ENCODE measurements at places on chromosomes 7 and 10.
A peak's percentile ranks its signal among the peaks of the same experiment; 100 is the strongest.

DNA sequence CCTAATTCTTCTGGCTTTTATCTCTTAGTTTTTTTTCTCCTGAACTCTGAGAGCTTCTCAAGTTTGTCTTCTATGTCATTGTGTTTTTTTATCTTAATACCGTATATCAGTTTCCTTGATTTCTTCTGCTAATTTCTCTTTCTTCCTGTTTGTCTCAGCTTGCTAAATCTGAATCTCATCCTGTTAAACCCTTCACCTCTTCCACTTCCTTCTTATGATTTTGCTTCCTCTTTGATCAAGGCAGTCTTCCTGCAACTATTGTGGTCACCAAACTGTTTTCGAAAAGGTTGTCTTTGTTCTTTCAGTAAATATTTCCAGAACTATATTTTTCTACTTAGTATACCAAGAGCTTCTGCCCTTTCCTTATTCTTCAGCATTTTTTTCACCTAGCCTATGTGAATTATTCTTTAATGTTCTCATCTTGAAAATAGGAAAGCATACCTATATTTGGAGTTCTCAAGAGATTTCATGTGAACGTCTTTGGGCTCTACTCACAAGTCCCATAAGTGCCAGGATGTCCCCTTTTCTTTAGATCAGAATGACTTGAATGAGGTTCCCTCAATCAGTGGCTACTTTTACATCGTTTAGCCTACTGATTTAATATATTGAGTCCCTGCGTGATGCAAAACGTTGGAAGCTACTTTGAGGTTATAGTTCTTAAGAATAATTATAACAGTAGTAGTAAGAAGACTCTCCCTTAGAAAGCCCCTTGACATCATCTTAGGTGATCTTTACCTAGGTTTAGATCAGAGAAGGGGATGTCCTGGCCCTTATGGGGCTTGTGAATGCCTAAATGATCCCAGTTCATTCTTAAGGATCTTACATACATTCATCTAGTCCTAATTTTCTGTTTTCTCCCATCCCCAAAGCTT, 415.4 kb upstream of the AUTS2 start:
- no peak for DNase-seq

- DNase-seq, result peak; percentile 41
These were observed 103.0 kb upstream of the KLF6 start for GRCh38 chr10:3887885-3888476.

GRCh38 chr7:127064-127598, 65.2 kb upstream of the FAM20C start:
- no peak for DNase-seq

GRCh38 chr10:128796396-128796912, 670.2 kb upstream of the MKI67 start:
- DNase-seq, result no peak

- DNase-seq, result no peak
These were observed 58.8 kb downstream of the FIGNL1 start for GRCh38 chr7:50391386-50391785.

- DNase-seq, result no peak
These were observed 232 bp upstream of the GRID1 start for GRCh38 chr10:86366902-86367151.

- no peak for DNase-seq
These were observed 274.0 kb downstream of the CSTF2T start for GRCh38 chr10:51425431-51425830.

- DNase-seq, result no peak
These were observed 43.5 kb upstream of the NKX6-2 start for GRCh38 chr10:132829403-132829802.

- DNase-seq, result no peak
These were observed 145.2 kb downstream of the ARID5B start for GRCh38 chr10:62046522-62047227.

DNA sequence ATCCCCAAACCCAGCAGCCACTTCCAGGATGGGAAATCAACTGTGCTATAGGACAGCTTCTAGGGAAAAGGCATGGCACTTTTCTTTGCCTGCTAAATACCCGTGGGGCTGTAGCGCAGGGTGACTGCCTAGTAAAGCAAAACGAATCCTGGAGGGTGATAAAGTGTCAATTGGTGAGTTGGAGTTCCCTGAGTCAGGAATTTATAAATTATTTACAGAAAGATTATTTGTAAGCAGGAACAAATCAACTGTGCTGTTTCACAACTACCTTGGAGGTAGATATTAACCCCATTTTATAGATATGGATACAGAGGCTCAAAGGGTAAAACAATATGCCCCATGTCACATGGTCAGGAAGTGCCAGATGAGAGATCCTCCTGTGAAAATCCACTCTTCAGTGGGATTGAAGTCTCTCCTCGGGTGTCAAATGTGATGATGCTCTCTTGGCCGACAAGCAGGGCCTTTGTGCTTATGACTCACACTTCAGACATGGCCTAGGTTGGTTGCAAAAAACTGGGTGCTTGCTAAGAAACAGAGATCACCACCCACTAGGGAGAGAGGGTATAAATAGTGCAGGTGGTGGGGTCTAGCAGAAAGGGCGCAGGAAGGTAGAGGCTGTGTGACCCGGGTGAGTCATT, 383.2 kb upstream of the ZMIZ1 start:
- DNase-seq, result no peak

DNA sequence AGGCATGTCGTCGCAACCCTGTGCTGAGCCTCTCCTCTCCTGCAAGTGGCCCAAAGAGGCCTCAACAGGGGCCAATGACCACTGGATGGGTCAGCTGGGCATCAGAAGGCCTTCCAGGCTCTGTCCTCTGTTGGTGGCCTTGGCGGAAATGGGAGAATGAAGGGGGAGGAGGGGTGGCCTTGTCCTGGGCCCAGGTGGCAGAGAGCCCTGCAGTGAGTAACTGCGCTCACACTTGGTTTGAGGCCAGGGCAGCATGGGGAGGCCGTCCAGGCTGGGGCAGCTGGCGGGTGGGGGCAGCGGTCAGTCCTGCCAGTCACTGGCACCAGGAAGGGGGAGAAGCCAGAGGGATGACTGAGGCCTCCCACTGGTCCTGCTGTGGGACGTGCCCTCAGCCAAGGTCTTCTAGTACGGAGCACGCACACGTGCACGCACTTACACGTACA, 59.8 kb downstream of the LHPP start:
- DNase-seq, result no peak

DNA sequence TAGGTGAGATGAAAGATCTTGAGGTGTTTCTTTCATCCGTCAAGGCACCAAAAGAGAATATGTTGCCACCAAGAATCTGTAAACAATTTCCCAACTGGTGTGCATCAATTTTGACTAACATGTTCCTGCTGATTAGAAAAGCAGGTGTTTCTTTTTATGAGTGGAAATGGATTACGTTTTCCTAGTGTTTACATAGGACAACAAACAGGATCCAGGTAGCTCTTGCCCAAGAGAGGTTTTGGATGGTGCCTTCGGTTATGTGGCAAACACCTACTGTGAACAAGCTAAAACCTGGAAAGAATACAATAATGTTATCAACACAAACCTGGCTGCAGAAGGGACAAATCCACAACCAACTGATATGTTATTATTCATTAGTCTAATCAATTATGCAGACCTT, 53.6 kb upstream of the WNT16 start:
- DNase-seq, result no peak

GRCh38 chr7:124801330-124801895, 35.8 kb upstream of the GPR37 start:
- DNase-seq, result no peak

GRCh38 chr7:66886152-66886551, 34.9 kb upstream of the TMEM248 start:
- DNase-seq, result no peak

DNA sequence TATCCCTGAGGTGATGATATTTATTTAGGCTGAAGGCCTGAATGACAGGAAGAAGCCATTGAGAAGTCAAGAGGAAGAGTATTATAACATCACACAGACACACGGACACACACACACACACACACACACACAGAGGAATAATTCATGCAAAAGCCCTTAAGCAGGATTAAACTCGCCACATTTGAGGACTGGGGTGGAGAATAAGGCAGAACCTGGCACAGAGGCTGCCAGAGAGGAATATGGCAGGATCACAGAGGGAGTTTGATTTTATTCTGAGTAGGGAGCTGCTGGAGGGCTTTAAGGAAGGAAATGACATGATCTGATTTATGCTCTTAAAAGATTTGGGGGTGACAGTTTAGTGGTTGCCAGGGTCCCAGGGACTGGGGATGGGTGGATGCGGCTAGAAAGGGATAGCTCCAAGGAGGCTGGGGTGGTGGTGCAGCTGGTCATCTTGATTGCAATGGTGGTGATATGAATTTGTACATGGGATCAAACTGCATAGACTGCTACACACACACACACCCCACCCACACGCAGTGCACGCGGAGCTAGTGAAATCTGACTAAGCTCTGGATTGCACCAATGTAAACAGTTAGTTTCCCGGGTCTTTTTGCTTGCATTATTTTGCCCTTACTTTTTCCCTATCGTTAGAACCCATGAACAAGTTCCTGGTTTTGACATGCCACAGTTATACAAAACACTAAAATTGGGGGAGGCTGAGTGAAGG, 11.2 kb downstream of the SMURF1 start:
- no peak for DNase-seq

DNA sequence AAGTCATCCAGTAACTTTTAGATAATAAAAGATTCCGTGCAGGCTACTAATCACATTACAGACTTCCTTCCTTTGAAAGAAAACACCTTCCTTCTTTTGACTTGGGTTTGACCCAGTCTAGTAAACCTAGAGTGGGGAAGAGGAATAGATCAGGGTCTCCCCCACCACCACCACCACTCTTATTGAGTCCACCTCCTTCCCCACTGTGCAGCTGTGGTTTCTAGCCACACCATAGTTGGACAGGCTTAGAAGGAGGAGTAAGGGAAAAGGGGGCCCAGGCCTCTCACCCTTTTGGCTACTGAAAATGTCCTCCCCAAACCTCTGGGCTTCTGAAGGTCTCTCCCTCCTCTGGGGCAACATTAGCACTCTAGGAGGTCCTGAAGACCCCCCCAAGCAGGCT, 372.7 kb downstream of the CALN1 start:
- DNase-seq, result no peak

DNA sequence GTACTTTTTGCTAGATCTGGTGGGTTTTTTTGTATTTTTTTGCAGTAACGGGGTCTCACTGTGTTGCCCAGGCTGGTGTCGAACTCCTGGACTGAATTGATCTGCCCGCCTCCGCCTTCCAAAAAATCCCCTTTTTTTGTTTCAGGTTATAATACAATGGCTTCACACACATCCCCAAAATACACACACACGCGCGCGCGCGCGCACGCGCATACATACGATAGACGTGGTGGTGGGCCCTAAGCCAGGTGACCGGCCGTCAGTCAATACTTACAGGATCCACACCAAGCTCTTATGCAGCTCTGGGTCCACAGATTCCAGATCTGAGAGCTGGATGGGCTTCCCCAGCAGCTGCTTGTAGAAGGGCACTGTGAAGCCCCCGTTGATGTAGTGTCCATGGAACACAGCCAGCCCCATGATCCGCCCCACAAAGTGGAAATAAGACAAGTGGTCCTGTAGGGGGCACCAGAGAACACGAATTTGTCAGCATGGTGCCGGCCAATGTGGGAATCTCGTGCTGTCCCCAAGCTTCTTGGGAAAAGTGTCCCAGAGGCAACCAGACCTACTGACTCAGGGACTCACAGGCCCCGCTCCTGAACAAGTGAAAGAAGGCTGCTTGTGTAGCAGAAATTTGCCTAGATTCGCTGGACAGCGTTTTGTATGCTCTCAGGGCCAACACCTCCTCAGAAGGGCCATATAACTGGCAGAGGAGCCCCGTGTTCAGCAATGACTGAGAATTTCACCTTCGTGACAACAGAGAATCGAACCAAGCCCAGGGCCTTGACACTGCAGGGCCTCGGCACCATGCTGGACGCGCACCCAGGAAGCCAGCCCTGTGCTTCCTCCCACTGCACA, 103.6 kb downstream of the SMURF1 start:
- peak; percentile 36 for DNase-seq

DNA sequence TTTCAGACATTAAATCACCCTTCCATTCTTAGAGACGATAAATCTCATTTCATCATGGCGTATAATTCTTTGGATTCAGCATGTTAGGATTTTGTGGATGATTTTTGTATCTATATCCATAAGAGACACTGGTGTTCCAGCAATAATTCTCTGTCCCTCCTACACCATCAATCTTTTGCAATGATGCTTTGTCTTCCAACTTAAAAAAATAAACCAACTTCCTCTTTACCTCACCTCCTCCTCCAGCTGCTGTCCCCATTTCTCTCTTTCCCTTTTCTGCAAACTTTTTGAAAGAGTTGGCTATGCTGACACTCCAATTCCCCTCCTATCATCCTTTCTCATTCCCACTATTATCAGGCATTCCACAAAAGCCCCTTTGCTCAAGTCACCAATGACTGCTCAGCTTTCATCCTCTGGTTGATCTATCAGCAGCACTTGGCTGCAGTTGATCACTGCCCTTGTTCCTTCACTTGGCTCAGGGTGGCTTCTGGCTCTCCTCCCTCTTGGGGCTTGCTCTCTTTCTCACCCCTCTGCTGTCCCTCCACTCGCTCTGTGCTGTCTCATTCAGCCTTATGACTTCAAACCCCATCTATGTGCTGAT, 130.0 kb downstream of the ARHGAP22 start:
- DNase-seq, result no peak

- DNase-seq, result no peak
These were observed 12.2 kb downstream of the UBE3C start for GRCh38 chr7:157150882-157151281.

DNA sequence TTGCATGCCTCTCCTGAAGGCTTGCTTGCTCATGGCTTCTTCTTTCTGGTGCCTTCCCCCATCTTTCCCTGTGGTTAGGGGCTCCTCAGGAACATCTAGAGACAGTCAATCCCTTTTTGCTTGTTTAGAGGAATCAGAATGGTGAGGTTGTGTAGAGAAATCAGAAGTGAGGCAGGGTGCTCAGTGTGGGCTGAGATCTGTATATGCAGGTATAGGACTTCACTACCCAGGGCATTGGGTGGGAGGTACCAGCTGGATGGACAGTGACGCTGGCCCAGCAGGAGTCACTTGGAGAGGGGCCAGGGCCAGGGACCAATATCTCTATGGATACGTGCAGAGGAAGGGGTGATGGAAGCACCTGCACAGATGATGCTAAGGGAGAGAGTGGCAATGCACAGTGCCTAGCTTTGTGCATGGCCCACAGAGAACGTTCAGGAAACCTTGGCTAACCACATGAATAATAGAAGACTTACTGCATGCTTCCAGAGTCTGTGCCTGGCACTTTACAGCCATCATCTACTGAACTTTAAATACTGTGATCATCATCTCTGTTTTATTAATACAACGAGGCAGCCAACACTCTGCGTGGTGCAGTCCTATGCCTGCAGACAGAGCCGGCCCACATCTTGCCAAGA, 255.2 kb downstream of the ABCA13 start:
- DNase-seq, result no peak

DNA sequence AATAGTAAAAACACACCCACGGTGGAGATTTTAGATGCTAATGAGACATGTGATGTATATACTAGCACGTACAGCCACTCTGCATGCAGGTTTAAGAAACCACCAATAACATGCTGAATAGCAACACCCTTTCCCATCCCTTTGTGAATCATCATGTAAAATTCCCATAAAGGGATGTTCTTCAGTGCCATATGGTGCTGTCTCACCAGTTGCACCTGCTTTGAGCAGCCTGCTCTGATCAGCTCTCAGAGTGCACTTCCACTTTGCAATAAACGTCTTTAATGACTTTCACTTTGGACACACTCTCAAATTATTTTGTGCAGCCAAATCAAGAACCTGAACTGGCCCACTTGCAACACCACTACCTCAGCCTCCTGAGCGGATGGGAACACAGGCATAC, 615.0 kb downstream of the ANKRD7 start:
- DNase-seq, result no peak

All from stimulated activated effector memory CD8-positive, alpha-beta T cell treated with anti-CD3 and anti-CD28 coated beads, Interleukin-12 subunit alpha, Interleukin-12 subunit beta, amount 100 ng/mL, for 72 hours (primary cell).